ENCODE measurements at places on chromosomes 5 and 9. TPM values are rescaled to one million over a fixed set of nuclear protein-coding genes. Genes with fewer than 3 reads are reported as not detected.

DNA sequence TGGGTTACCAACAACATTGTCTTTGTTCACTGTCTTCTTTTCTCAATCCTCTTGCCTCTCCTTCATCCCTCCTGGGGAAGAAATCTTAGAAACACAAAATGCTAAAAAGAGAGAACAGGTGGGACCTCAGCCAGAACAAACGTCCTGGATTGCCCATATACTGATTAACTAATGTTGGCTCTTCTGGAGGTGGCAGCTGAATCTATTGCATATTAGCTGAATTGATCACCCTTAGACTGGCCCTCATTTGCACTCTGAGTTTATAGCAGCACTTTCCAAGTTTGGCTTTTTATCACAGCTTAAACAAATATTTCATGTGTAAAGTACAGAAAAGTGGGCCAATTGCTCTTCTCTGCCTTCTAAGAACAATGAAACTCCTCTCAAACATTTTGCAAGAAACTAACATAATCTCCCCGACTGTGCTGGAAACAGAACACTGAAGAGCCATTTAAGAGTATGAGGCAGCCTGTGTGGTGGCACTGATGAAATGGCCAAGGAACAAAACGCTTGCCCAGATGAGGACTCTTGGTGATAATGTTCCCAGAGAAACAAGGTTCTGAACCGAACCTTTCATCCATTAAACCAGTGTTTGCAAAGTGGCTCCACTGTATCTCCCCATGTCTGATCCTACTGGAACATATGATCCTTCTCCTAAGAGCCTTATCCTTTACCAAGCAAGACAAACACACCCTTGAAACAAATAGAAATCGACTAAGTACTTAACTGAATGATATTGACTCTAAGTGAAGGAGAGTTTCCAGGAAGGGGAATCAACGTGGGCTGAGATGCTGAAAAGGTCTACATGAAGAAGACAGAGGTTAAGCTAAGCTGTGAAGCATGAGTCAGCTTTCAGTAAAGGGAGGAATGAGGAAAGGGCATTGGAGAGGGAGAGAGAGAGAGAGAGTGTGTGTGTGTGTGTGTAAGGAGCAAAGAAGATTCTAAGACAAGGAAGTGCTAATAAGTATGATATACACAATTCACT is 83.2 kb upstream of the LIFR start:
- H3K4me1 ChIP-seq: no peaks in the 10 kb centered on the region
- no peak overlapping the region for H3K4me3 ChIP-seq
- no peaks in the 10 kb centered on the region for H3K36me3 ChIP-seq
- no peak for DNase-seq
- H3K27me3 ChIP-seq: peaks cover 16% of the 10 kb centered on the region
- no peak overlapping the region for H3K27ac ChIP-seq

Gene F2RL1
- 1.3 TPM for total RNA-seq

GRCh38 chr9:28866951-28867350 is 1293.7 kb upstream of the C9orf72 start:
- no peaks in the 10 kb centered on the region for H3K27me3 ChIP-seq
- no peaks in the 10 kb centered on the region for H3K4me1 ChIP-seq
- no peak overlapping the region for H3K4me3 ChIP-seq
- H3K36me3 ChIP-seq: no peaks in the 10 kb centered on the region

- no peak overlapping the region for H3K4me3 ChIP-seq
- no peaks in the 10 kb centered on the region for H3K36me3 ChIP-seq
- no peaks in the 10 kb centered on the region for H3K27me3 ChIP-seq
- no peak for DNase-seq
- H3K4me1 ChIP-seq: no peaks in the 10 kb centered on the region
- H3K27ac ChIP-seq: no peak overlapping the region
Observed at GRCh38 chr5:2896371-2897275, 145.1 kb upstream of the IRX2 start.

Gene FOXD4L3
- not detected for total RNA-seq

- no peak for DNase-seq
- no peak overlapping the region for H3K4me3 ChIP-seq
- H3K36me3 ChIP-seq: no peaks in the 10 kb centered on the region
Observed at GRCh38 chr5:1942158-1942557, 59.4 kb upstream of the IRX4 start.

DNA sequence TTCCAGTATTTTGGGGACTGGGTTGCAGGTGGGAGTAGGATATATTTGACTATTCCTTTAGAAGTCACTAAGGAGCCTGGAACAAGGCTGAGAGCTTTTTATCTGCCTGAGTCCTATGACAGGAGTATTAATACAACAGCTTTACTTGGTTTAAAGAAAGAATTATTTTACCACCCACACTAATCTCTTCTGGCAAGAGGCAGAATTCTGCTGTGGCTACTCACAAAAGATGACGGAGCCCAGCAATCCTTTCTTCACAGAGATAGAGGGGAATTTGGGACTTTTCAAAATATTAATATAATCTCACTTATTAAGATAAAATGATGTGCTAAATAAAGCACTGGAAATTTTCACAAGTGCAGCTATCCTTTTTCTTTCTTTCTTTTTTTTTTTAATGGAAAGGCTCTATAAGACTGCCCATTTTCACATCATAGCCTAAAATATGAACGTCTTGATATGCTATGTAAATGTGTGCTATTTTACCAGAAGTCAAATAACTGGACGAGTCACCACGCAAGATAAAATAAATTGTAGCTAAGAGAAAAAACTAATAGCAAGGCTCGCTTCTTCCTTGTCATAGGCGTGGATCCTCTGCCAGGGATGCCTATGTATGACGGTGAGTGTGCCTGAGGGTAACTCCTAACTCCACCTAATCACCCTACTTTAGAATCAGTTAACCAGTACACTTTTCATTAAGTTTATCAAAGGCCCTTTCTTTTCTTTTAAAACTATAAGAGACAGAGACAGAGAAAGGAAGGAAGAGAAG is 76.3 kb downstream of the ZNF608 start:
- H3K4me1 ChIP-seq: no peaks in the 10 kb centered on the region
- H3K27me3 ChIP-seq: peaks cover 6% of the 10 kb centered on the region
- H3K27ac ChIP-seq: no peak overlapping the region
- H3K36me3 ChIP-seq: no peaks in the 10 kb centered on the region
- DNase-seq: no peak
- no peak overlapping the region for H3K4me3 ChIP-seq

Gene EGFLAM
- total RNA-seq: not detected

GRCh38 chr5:172798422-172799215 is 27.6 kb upstream of the DUSP1 start:
- no peak overlapping the region for H3K4me3 ChIP-seq
- no peak for DNase-seq
- no peaks in the 10 kb centered on the region for H3K27me3 ChIP-seq

GRCh38 chr5:608429-609370 is 3.4 kb upstream of the CEP72 start:
- H3K4me1 ChIP-seq: peaks cover 30% of the 10 kb centered on the region
- peaks cover 8% of the 10 kb centered on the region for H3K27me3 ChIP-seq
- H3K4me3 ChIP-seq: no peak overlapping the region

Gene SLC6A7
- total RNA-seq: not detected

DNA sequence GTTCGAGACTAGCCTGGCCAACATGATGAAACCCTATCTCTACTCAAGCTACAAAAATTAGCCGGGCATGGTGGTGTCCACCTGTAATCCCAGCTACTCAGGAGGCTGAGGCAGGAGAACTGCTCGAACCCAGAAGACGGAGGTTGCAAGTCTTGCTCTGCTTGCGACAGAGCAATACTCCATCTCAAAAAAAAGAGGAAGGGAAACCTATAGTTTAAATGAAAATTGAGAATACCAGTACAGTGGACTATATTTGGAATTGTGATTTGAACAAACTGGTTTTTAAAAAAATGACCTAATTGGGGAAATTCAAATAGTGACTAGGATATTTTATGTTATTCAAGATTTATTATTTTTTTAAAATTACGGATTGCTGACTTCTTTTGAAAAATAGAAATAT is 33.2 kb downstream of the DIAPH1 start:
- peaks cover 15% of the 10 kb centered on the region for H3K4me1 ChIP-seq
- H3K4me3 ChIP-seq: no peak overlapping the region
- no peak overlapping the region for H3K27ac ChIP-seq
- H3K36me3 ChIP-seq: peaks cover 58% of the 10 kb centered on the region
- no peak for DNase-seq
- no peaks in the 10 kb centered on the region for H3K27me3 ChIP-seq

DNA sequence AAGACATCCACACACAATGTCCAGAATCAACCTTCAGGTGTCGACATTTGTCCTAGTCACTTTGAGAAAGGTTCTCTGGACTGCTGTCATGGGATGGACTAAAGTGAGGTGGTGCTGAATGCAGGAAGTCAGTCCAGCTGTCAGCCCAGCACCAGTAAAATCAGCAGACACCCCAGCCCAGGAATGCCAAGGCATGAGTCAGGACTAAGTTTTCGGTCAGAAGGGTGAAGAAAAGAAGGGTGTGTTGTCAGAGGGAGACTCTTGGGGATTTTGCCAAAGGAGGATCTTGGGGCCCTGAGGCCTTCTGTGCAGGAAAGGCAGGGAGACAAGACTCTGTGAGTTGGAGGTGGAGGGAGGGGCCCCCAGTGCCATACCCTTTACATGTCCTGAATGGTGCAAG is 69.0 kb upstream of the XPA start:
- peaks cover 23% of the 10 kb centered on the region for H3K27me3 ChIP-seq
- no peak for DNase-seq
- H3K4me3 ChIP-seq: no peak overlapping the region
- no peaks in the 10 kb centered on the region for H3K4me1 ChIP-seq
- H3K27ac ChIP-seq: no peak overlapping the region
- H3K36me3 ChIP-seq: no peaks in the 10 kb centered on the region

Gene DMGDH
- 0.86 TPM for total RNA-seq

Gene SELENOP
- not detected for total RNA-seq

DNA sequence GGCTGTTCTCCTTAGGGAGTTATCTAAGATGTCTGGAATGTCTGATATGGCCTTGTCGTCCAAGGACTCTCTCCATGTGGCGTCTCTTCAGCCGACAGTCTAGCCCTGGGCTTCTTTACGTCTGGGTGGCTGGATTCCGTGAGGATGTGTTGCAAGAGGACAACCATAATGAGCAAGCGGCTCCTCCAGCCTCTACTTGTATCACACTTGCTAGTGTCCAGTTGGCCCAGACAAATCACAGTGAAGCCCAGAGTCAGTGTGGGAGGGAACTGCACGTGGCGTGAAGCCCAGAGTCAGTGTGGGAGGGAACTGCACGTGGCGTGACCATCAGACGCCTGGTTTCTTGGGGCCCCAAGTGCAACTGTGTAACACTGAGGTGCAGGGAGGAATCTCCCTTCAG is 61.1 kb downstream of the COL23A1 start:
- H3K4me1 ChIP-seq: no peaks in the 10 kb centered on the region
- DNase-seq: no peak
- H3K36me3 ChIP-seq: no peaks in the 10 kb centered on the region
- no peak overlapping the region for H3K4me3 ChIP-seq
- H3K27ac ChIP-seq: no peak overlapping the region

DNA sequence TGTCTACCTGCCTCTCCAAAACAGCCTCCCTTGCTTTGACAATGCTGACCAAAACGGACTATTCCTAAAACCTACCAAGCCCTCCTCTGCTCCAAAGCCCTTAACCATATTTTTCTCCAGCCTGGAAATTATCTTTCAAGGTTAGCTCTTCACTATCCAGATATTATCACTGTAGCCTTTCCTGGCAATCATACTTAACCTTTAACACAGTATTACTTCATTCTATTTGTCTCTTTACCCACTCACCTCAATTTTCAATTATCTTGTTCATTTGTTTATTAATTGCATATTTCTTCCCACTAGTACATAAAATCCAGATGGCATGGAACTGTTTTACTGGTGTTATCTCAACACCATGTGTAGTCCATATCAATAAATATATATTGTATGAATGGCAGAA is 7.5 kb downstream of the SLCO4C1 start:
- H3K36me3 ChIP-seq: no peaks in the 10 kb centered on the region
- H3K4me1 ChIP-seq: no peaks in the 10 kb centered on the region
- no peak overlapping the region for H3K4me3 ChIP-seq
- no peak overlapping the region for H3K27ac ChIP-seq
- no peak for DNase-seq

DNA sequence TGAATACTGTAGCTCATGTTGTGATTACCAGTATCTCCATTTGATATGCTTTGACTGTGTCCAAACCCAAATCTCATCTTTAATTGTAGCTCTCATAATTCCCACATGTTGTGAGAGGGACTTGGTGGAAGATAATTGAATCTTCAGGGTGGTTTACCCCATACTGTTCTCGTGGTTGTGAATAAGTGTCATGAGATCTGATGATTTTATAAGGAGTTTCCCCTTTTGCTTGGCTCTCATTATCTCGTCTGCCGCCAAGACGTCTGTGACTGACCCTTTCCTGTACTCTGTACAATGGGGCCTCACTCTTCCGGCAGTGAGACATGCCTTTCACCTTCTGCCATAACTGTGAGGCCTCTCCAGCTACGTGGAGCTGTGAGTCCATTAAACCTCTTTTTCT is 59.3 kb downstream of the TRIO start:
- H3K4me1 ChIP-seq: peaks cover 7% of the 10 kb centered on the region
- H3K4me3 ChIP-seq: no peak overlapping the region
- H3K27ac ChIP-seq: no peak overlapping the region
- H3K27me3 ChIP-seq: peaks cover 4% of the 10 kb centered on the region
- no peaks in the 10 kb centered on the region for H3K36me3 ChIP-seq
- no peak for DNase-seq

DNA sequence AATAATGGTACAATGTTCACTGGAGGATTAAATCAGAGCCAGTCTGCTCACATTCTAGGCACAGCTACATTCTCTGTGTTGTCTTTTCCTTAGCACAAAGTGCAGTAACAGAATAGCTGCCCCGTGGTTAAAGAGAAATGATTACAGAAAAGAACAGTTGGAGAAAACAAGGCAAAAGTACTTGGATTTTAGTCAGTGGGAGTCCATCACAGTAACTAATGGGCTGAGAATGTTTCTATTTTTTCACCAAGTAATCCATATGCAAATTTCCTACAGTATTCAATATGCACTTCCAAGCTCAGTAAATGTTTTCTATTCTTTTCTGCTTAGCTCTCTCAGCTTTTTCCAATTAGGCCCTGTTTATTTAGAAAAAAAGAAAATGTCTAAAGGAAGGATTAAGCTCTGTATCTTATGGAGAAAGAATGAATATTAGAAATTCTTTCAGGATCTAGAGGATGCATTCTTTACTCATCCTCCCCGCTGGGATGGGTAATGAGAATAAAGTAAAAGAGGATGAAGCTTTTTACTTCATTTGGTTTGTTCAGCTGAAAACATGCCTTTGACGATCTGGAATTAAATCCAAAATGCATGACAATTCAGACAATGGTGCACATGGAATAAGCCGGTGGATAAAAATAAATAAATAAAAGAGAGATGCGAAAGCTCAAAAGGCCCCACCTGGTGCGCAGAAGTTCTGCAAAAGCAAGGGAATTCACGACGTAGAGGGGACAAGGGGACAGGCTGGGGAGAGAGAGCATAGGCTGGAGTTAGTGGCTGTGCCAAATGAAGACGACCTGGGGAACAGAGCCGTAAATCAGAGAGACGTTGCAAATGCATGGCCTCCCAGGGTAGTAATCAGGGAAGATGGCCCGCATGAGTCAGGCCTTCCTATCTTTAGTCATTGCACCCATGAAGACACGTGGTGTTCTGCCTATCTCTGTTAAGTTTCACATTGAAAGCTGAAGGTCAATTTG is 345.2 kb downstream of the GLIS3 start:
- H3K27me3 ChIP-seq: no peaks in the 10 kb centered on the region
- DNase-seq: peak; percentile 32
- no peak overlapping the region for H3K4me3 ChIP-seq
- H3K4me1 ChIP-seq: peaks cover 2% of the 10 kb centered on the region
- no peaks in the 10 kb centered on the region for H3K36me3 ChIP-seq
- H3K27ac ChIP-seq: no peak overlapping the region

Gene SURF1
- total RNA-seq: 17.4 TPM

- H3K36me3 ChIP-seq: no peaks in the 10 kb centered on the region
- no peak overlapping the region for H3K27ac ChIP-seq
- H3K27me3 ChIP-seq: peaks cover 7% of the 10 kb centered on the region
- DNase-seq: no peak
- no peak overlapping the region for H3K4me3 ChIP-seq
- peaks cover 6% of the 10 kb centered on the region for H3K4me1 ChIP-seq
Observed at GRCh38 chr5:10556289-10556807, 7.5 kb upstream of the ANKRD33B start.

Gene UQCRQ
- total RNA-seq: 299 TPM

All from activated CD4-positive, alpha-beta T cell treated with anti-CD3 and anti-CD28 coated beads for 36 hours (primary cell).